ENCODE measurements at places on chromosomes 6 and 20.

DNA sequence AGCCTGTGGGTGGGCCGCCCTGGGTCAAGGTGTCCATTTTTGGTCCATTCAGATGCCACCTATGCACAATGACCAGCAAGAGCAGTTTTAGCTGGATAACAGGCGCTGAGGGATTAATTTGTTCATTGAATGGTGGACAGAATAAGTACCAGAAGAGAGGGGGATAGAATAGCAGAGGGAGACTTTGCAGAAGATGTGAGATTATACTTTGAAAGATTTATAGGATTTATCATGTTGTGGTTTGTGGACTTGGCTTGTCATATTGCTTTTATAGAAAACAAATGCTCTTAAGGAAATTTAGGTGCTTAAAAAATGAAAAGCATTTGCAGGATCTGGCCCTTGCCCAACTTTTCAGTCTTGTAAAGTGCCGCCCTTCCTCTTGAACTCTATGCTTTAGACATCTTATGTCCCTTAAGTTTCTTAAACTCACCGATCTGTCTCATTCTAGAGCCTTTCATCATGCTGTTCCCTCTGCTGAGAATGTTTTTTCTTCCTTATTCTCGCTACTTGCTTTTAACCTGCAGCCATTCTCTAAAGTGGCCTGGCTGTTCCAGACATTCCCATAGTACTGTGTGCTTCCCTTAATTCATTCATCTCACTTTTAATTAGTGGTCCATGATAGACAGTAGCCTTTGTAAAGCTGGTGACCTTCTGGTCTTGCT is 42.5 kb downstream of the CD109 start:
- DNase-seq, result no peak

DNA sequence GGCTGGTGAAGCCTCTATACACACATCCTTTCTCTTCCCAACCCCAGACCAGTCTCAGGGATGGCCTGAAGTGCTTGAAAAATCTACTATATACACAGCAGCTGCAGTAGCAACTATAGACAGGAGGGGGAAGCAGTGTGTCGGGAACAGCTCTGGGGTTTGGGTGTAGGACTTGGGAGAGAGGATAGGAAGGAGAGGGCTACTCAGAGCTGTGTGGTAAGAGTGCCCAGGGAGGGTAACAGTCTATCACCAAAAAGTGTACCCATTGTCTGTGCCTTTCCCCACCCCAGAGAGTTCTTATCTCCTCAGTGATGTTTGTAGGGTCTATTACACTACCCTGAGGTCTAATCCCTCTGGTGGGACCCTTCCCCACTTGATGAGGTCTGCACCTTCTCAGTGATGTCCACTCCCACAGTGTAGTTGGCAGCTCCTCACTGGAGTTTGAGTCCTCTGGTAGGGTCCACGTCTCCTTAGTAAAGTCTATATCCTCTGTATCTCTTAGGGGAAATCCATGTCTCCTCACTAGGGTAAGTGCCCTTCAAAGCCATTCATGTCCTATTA is 1.5 kb upstream of the GGT7 start:
- DNase-seq, result peak; percentile 54

- DNase-seq, result no peak
These were observed 20.1 kb downstream of the SEC23B start for GRCh38 chr20:18527836-18528235.

DNA sequence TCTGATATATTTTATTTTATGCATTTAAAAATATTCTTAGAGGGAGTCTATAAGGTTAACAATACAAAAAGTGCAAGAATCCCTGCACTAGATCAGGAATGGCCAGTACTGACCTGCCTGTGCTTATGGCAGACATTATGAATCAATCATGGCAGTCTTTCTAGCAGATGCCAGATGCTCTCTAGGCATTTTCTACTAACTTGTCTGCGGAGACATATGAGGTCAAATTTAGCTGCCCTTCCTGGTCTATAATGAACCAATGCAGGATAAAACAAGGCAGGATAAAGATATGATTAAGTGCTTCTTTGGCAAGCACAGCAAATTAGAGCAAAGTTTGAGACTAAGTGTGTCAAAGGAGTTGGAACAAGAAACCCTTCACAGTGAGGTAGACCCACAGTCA is 46.6 kb upstream of the RNF24 start:
- no peak for DNase-seq
